ENCODE measurements at places on chromosomes 1 and 21.

- no peak for DNase-seq
These were observed 68.8 kb downstream of the RPS6KC1 start for GRCh38 chr1:213119794-213120193.

- DNase-seq: no peak
These were observed 83.4 kb upstream of the FMN2 start for GRCh38 chr1:240008298-240008697.

DNA sequence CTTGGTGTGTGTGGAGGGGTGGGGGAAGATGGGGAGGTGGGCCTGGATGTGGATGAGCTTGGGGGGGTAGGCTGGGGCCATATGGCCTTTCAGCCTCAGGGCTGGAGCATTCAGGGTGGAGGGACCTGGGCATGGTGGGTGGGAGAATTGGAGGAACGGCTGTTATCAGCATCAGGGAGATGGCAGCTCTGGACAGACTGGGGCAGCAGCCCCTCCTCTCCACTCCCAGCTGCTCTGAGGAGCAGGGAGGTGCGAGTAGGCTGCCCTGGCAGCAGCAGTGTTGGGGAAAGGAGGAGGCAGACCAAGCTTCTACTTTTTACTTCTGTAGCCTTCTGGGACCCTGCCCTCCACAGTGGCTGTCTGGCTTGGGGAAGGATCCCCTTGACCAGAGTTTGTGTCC, 10.2 kb downstream of the PPFIA4 start:
- no peak for DNase-seq

GRCh38 chr1:233635765-233636502, 22.0 kb downstream of the KCNK1 start:
- no peak for DNase-seq

DNA sequence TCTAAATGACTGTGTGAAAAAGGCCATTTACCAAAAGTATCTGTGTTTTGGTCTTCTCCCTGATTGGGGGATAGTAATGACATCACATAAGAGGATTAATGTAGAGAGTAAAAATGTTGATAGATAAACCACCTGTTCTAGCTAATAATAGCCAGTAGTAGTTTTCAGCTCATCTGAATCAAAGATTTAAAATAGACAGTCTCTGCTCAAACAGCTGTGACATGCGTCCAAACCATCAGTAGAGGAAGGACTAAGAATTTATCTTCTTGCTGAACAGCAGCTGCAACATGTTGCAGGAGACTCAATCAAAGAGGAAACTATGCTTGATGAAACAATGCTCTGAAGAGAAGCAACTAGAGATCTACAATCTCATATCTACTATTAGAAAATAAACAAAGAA, 21.4 kb downstream of the TMPRSS15 start:
- DNase-seq: no peak

DNA sequence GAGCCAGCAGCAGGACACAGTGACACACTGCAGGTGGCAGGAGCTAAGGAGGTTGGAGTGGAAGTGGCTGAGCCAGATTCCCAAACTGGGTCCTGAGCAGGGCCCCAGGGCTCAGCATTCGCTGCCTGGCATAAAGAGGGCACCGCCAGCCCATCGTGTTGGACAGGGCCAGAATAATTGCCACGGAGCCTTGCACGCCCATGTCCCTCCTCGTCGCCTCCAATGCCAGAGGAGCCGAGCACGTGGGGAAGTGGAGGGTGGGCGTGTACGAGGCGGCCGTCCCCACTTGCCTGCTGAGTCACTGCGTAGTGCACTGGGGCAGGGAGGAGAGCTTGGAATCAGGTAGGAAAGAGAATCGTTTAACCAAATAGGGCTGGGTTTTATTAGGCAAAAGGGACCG, 26.1 kb upstream of the LRRC47 start:
- no peak for DNase-seq

DNA sequence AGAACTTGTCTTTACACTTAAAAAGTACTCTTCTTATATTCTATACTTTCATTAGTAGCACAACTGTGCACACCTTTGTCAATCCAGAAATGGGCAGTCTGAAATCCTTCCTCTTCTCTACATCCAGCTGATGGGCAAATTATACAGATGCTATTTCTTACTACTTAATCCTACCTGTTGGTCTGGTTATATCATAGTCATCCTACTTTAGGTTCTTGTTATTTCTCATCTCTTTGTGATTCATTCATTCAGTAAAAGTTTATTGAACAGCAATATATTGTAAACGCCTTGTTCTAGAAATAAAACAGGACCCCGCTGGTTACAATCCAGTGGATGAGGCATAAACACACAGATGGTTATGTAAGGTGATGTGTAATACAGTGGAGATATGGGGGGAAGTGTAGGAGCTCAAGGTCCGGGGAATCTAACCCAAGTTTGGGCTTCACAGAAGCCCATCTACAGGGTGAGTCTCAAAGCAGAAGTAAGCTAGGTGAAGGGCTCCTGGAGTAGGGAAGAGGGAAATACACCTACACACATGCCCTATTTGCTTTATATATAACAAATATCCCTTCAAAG, 11.8 kb upstream of the FUBP1 start:
- DNase-seq: no peak

DNA sequence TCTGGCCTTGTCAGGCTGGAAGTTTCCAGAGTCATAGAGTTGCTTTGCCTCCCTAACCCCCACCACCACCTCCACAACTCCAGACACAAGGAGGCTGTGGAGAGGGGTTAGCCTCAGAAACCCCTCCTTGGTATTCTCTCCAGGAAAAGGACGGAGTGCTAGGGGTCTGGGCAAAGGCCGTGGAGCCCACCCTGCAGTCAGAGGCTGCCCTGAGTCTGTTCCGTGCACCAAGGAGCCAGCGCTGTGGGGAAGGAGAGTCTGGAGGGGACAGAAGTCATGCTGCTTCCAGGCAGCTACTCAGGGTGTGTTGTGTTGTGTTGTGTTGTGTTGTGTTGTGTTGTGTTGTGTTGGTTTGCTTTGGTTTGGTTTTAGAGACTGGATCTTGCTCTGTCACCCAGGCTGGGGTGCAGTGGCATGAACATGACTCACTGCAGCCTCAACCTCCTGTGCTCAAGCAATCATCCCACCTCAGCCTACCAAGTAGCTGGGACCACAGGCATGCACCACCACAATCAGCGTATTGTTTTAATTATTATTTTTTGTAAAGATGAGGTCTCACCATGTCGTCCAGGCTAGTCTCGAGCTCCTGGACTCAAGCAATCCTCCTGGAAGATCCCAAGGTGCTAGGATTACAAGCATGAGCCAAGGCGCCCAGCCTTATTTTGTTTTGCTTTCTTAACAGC, 122.2 kb upstream of the TMEM51 start:
- DNase-seq: no peak

GRCh38 chr1:22816803-22817202, 106.2 kb downstream of the EPHB2 start:
- DNase-seq: no peak

- no peak for DNase-seq
These were observed 102.7 kb upstream of the DPH5 start for GRCh38 chr1:101128211-101128727.

GRCh38 chr1:21324368-21325141, 34.3 kb upstream of the ECE1 start:
- peak; percentile 97 for DNase-seq

- no peak for DNase-seq
These were observed 318.4 kb downstream of the RPS6KC1 start for GRCh38 chr1:213369465-213369864.

- no peak for DNase-seq
These were observed 14.7 kb downstream of the XCL1 start for GRCh38 chr1:168591066-168591465.

- DNase-seq: no peak
These were observed 101.2 kb downstream of the FASLG start for GRCh38 chr1:172760121-172760520.

GRCh38 chr1:31562707-31563360, 13.5 kb upstream of the TINAGL1 start:
- peak; percentile 97 for DNase-seq

GRCh38 chr1:210262167-210262896, 29.7 kb downstream of the SERTAD4 start:
- peak; percentile 64 for DNase-seq

GRCh38 chr1:178552856-178553255, 39.9 kb downstream of the TEX35 start:
- DNase-seq: no peak

DNA sequence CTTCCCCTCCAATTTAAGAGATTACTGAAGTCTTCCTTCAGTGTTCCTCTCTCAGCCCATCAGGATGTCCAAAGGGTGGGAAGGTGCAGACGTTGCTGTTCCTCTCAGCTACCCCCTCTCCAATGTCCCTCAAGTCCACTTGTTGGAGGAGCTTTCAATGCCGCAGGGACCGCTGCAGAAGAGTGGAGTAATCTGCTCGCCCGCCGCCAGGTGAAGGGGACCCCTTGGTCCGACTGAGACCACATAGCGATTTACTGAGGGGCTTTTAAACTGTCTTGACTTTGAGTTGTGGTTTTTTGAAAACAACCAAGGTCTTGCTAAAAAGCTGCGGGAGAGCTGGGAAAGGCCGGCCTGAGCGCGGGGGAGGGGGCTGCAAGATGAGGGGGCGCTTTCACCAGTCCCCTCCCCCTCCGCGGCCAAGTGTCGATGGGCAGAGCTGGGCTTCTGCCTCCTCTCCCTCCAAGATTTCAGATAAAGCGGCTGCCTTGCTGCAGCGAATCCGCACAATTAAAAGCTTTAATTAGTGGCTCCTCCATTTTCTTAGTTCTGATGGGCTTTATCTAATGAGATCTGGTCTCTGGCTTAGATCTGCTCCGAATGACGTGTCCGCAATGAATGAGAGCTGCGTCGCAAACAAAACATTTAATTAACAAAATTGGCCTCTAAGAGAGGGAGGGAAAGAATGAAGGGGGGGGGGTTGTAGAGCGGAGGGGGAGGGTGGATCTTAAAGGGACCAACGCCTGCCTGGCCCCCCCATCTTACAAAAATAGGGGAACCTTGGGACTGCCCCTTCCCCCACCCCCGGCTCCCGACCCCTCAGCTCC, 5.9 kb downstream of the LMO4 start:
- DNase-seq: peak; percentile 81

GRCh38 chr1:223628233-223629125, 37.0 kb downstream of the CAPN8 start:
- peak; percentile 75 for DNase-seq

- no peak for DNase-seq
These were observed 744 bp downstream of the MIER1 start for GRCh38 chr1:66925558-66925910.

DNA sequence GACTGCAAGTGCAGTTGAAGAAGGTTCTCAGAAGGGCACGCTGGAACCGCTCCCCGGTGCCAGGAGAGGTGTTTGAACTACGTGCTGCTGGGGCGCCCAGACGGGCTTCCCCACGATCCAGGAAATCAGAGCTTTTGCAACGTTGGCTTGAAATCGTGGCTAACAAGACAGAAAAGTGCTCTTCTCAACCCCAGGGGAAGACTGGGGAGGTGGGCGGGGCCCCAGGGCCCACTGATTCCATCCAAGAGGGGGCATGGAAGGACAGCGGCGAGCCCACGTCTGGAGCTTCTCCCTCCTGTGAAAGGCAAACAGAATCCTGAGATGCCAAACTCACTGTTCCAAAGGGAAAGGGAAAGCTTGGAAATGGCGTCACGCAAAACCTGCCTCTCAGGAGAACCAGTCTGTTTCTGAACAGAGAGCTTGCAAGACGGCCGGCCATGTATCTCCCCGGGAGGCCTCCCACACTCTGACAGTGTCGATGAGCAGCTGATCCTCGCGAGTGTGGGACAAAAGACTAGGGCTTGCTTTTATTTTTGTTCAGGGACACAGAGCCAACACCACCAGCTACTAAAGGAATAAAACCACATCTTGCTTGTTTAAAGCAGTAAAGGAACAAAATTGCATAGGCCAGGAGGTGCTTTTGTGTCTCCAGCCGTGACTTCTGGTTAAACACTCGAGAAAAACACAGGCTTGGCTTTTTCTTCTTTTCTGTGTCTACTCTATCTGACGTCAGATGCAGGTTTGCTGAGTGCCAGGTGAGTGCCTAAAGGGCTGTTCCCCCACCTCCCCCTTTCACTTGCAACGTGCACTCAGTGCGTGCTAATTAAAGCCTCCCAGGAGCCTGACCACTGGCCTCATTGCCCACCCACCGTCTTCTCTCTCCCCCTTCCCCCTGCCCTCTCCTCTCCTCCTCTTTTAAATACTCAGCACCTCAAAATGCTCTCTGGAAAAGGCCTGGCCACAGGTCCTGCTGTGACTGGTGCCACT, 41.5 kb downstream of the LRRC3 start:
- DNase-seq: no peak

DNA sequence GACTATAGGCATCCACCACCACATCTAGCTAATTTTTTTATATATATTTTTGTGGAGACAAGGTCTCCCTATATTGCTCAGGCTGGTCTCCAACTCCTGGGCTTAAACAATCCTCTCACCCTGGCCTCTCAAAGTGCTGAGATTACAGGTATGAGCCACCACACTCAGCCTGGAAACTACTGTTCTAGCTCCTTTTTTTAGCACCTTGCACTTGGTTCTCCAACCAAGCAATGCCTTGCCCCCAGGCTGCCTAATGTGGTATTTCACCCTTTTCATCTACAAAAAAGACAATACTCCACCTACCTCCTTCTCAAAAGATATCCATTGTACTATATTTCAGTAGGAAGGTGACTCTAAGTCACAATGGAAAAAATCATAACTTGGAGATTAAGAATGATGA, 6.7 kb downstream of the ARNT start:
- no peak for DNase-seq

DNA sequence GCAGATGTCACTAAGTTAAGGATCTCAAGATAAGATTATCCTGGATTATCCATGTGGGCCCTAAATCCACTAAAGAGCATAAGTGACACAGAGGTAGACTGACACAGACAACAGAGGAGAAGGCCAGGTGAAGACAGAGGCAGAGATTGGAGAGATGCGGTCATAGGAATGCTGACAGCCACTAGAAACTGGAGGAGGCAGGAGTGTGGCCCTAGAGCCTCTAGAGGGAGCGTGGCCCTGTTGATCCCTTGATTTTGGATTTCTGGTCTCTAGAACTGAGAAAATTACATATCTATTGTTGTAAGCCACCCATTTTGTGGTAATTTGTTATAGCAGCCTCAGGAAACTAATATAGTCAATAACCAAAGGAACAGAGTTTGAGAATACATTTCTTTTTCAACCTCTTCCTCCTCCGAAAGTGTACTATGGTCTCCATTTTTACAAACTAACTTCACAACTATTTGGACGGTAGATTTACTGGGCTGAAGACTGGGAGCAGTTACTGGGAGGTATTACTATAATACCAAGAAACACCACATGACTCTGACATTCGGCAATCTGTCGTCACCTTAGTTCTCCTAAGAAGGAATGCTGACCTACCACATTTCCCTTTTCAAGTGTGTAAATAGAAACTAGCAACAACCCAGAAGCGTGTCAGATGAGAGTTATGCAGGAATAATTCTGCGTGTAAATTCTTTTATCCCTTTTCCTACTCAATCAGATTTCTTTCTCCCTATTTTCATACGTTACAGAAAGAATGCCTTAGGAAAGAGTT, 116.0 kb upstream of the ZNHIT6 start:
- DNase-seq: no peak

- peak; percentile 80 for DNase-seq
These were observed 540 bp upstream of the C1orf198 start for GRCh38 chr1:230868736-230869385.

All from islet precursor cell (in vitro differentiated cells).